ENCODE measurements at places on chromosomes 13 and 19.
A peak's percentile ranks its signal among the peaks of the same experiment; 100 is the strongest.

GRCh38 chr13:40273253-40274025 lies 393.0 kb downstream of the FOXO1 start:
- no peak for DNase-seq

- no peak for DNase-seq
These were observed 270.6 kb downstream of the PCDH20 start for GRCh38 chr13:61144834-61145593.

DNA sequence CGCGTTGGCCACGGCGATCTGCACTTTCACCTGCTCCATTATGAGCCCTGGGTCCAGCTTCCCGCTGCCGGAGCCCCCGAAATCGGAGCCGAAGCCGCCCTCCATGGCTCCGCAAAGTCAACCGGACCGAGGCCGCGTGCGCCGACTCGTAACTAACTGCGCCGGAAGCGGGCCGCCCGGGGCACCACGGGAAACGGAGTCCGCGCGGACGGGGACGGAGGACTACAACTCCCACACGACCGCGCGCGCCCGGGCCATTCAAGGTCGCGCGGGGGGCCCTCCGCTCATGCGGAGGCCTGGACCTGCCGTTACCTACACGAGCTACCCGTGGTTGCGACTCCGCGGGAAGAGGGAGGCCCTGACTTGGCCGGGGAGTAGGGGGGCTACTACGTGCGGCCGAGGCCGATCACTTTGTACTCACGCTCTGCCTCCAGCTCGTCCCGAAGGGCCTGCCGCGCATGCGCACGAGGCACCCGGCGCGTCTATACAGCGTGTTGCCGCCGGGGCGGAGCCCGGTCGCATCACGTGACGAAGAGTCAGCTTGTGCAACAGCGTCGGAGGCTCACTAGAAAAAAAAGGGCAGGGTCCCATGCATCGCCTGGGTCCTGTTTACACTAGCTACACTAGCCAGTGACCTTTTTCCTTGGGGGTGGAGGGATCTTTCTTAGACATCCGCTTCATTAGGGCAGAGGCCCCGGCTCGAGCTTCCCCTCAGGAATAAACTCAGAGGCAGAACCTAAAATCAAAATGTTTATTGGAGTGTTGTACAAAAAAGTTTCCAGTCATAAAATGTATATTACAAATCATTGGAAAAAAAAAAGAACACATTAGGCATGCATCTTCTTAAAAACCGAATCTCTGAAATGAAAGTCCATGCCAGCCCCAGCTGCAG lies at the start of gene TIMM13:
TSS of gene TIMM13 (minus strand) at position 158 of the 892 bp plus-strand sequence. CDS start at position 105, 53 bp downstream.
- DNase-seq = peak; percentile 96

DNA sequence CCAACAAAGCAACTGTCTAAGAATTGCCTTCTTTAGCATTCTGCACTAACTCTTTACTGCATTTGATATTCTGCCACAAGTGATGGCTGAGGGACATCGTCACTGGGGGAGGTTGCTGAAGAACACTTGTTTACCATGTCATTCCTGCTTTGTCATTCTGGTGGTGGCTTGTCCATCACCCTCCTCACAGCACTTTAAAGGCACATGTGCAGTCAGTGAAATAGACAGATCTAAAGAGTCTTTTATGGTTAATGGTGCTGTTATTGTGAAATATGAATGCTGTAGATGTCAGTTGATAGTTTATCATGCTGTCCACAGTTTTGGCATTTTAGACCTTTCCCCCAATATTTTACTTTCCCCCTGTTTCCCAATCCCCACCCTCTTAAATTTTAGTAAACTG lies 120.9 kb upstream of the TSC22D1 start:
- DNase-seq = no peak

GRCh38 chr19:10295305-10295846 lies 5.6 kb downstream of the ICAM5 start:
- no peak for DNase-seq

DNA sequence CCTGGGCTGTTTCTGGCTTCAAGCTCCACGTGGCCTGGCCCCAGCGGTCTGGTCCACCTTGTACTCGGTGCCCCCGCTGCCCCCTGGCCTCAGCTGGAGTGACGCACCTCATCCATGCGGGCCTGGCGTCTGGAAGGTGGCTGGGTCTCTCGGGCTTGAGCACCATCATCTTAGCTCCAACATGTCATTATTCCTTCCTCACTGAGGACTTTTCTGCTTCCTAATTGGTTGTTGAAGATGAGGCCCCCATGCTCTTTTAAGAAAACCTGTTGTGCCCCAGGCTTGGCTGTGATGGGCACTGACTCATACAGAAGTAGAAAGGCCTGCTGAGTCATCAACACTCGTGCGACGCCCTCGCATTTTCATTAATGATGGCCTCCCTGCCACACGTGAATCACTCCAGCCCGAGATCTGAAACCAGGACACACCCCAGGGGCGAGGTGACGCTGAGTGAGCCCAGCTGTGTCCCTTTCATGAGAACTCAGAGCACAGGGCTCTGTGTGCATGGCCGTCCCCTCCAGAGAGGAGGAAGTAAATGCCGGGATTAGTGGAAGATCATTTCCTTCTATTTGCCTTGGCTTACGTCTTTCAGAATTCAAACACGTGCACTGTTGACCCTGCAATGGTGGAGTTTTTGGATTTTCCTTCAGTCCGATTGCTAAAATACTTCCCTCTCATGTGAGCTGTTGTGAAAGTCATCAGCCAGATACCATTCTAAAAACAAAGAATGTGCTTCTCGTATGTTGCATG lies 14.0 kb upstream of the GJA3 start:
- peak; percentile 69 for DNase-seq

GRCh38 chr13:85379433-85379832 lies 419.8 kb downstream of the SLITRK6 start:
- DNase-seq = no peak

DNA sequence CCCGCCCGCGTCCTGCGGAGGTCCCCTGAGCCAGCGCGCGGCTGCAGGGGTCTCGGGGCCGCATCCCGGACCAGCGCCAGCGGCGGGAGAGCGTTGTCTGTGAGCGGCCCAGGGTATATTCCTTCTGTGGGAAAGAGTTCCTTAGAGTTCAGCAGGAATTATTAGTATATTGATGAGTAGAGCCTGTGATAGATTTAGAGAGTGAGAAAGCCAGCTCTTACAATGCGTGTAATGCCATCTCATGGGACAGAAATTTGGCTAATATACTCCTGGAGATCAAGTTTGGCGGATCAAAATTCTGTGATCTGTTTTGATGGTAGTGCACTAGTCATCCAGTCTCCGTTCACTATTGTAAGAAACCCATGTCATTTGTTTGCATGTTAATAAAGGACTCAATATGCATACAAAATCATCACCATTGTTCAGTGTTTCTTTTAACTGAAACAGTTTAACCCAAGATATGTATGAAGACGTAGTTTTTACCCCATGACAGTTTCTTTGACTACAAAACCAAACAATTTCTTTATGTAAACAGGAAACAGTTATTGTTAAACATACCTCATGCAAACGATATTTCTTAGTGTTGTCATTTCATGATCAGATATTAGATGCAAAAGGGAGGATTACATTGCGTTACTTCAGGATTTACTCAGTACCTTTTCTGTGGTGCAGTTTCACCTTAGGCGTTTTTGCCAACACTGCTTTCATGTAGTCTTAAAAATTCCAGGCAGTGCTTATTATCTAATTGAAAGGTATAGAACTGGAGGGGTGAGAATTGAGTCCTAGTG lies 9.9 kb downstream of the TNFRSF19 start:
- DNase-seq = no peak

- DNase-seq = no peak
These were observed 57.8 kb upstream of the C13orf46 start for GRCh38 chr13:114031631-114032030.

- DNase-seq = no peak
These were observed 11.1 kb downstream of the TEX101 start for GRCh38 chr19:43425567-43426392.

- DNase-seq = no peak
These were observed 246.1 kb upstream of the MIR17HG start for GRCh38 chr13:91101381-91101780.

DNA sequence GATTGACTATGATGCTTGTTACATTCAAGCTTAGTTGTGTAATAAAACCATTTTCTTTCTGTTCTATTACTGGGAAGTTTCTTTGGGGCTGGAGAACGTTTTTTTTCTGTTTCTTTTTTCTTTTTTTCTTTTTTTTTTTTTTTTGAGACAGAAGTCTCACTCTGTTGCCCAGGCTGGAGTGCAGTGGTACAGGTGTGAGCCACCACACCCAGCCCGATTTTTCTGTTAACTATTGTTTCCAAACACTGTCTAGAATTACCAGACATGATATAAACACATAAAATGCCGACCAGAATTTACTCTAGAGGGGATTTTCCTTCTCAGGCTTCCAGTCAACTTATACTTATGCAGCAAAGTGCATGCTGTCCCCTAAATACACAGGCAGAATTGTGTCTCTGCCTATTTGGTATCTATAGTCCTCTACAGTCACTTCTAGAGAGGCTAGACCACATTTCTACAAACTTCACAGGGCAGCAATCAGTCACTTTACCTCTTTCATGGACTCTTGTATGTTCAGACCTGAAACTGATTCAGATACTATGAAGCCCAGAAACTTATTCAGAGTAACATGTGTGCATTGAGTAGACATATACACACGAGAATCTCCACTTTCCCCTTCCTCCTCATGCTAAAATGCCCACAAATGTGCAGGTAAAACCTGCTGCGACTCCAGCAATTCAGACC lies 121.2 kb downstream of the ZNF737 start:
- no peak for DNase-seq

GRCh38 chr13:112102243-112102642 lies 35.3 kb downstream of the SOX1 start:
- DNase-seq = no peak

DNA sequence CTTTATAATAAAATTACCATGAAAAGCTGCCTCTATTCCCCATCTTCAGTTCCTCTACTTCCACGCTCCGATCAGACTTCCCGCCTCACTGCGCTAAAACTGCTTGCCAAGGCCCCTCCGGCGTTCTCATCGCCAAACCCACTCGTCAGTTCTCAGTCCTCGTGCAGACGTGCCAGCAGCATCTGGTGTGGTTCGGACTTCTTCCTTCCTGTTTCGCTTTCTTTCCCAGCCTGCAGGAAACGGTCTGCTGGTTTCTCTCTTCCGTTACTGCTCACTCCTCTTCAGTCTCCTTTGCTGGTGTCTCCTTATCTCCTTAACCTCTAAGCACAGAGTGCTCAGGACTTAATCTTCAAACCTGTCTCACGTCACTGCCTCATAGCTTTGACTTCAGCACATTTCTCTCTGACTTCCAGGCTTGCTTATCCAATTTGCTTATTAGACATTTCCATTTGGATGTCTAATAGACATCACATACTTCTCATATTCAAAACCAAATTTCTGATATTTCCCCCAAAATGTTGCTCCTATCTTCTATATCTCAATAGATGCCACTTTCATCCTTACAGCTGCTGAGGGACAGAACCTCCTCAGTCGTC lies 40.3 kb downstream of the RCBTB2 start:
- DNase-seq = peak; percentile 51

- no peak for DNase-seq
These were observed 1.4 kb downstream of the SPRY2 start for GRCh38 chr13:80339563-80339911.

DNA sequence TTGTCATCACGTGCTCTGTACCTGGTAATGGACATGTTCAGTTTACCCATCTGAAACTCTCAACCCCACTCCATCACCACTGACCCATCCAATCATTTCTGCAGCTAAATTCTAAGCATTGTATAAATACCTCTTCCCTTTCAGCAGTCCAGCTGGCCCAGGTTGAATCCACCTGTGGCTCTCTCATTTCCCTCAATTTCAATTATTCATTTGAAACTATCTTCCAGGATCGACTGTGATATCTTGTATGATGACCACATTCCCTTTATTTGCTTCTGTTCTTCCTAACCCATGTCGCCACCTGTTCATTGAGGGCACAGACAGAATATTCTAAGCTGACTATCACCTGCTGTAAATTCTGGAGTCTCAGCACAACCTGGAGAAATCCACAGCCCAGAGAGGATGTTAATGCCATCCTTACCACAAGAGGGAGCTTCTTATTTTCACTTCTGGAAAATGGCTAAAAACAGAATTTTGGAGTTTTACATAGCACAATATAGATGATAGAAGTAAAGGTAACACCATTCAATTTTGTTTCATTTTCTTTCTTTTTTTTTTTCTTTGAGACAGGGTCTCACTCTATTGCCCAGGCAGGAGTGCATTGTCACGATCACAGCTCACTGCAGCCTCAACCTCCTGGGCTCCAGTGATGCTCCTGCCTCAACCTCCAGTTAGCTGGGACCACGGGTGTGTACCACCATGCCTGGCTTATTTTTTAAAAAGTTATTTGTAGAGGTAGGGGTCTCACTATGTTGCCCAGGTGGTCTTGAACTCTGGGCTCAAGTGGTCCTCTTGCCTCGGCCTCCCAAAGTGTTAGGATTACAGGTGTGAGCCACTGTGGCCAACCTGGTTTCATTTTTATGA lies 38.6 kb downstream of the ZNF823 start:
- no peak for DNase-seq

- peak; percentile 57 for DNase-seq
These were observed at the start of gene TMEM145 for GRCh38 chr19:42313096-42313839. TMEM145 (plus strand) TSS chr19:42313309; CDS start chr19:42313377, 68 bp downstream.

DNA sequence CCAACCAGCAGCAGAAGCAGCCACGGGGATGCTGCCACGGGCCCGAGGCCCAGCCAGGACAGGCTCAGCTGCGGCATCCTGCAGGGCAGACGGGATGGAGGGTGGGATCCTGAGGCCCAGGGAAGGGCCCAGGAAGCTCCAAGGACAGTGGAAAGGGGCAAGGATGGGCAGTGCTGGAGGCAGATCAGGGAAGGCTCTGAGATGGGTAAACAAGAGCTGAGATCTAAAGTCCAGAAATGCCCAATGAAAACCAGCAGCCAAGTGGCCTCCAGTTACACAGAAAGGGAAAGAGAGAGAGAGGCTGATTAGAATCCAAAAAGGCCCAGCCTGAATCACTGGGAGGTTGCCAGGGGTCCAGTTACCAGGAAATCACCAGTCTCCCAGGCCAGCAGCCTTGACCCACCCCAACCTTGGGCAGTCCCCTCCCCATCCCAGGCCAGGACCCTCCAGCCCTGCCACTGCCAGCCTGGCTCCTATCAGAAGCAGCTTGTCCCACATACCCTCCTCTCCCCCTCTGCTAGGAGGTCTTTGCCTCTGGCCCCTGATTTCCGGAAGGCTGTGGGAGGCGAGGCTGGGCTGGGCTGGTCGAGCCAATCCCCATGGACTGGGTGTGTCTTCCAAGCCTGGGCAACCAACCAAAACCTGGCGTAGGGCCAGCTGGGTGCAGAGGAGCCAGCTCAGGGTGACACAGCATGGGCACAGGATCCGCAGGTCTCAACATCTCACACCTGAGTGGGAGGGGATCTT lies at the start of gene CYP4F11:
TSS of gene CYP4F11 (minus strand) at position 198 of the 747 bp plus-strand sequence. CDS start at position 77, 121 bp downstream.
- DNase-seq = no peak

DNA sequence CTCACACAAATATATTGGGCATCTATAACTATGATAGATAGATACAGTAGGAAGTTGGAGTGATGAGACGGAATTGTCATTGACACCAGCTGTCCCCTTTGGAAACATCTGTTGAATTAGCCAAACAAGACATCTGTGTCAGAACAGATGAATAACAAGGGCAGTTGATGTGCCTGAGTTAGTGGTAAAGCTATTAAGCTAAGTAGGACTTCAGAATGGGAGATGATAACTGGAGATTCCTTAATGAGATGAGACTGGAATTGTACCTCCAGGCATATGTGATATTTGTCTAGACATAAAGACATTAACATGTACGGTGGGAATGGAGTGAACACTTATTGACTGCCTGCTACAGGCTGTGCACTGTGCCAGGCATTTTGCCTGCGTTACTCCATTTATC lies 78.7 kb downstream of the MBNL2 start:
- DNase-seq = no peak
